ENCODE measurements at places on chromosomes 3 and 15.

DNA sequence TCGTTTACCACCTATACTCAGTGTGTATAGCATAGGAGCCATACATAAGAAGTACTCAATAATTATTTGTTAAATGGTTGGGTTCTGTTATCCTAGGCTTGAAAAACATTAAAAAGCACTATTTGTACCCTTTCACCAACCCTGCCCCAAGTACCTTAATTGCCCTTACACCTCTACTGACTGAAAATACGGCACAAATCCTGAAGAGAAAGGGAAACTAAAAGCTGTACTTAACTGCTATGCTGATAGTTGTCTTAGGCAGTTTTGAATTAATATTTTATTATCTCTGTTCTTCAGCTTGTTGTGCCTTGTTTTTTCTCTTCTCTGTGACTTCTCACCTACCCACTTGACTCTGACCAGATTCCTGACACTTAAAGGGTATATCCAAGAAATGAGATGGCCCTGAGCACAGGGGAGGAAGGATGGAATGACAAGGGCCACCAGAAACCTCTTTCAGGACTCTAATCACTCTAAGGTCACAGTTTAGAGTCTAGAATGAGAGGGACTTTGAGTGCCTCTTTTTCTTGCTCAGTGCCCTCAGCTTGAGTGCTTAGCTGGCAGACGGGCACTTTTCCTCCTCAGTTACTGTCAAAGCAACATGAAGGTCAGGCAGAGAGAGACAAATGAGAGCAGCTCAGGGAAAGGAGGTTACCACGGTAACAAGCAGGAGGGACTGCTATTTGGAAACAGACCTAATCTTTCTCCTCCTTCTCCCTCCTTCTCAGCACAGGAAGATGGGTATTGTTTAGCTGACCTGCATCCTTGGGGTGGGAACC lies 136.5 kb downstream of the ZNF609 start:
- DNase-seq, result no peak

GRCh38 chr3:107978131-107979055 lies 112.4 kb downstream of the CD47 start:
- DNase-seq, result no peak

- no peak for DNase-seq
These were observed 98.2 kb downstream of the ARPP21 start for GRCh38 chr3:35737527-35737926.

DNA sequence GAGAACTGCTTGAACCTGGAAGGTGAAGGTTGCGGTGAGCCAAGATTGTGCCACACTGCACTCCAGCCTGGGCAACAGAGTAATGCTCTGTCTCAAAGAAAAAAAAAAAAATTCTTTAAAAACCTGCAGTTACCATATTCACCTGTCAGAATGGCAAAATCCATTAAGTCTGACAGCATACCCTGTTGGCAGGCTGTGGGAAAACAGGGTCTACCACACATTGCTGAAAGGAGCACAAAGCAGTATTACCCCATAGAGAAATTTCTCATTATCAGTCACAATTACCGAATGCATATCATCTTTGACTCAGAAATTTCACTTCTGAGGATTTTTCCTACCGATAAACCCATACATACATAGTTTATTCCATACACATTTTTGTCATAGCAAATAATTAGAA lies 264.1 kb upstream of the SLCO3A1 start:
- no peak for DNase-seq

- no peak for DNase-seq
These were observed 150.6 kb upstream of the SGO1 start for GRCh38 chr3:20336572-20336971.

DNA sequence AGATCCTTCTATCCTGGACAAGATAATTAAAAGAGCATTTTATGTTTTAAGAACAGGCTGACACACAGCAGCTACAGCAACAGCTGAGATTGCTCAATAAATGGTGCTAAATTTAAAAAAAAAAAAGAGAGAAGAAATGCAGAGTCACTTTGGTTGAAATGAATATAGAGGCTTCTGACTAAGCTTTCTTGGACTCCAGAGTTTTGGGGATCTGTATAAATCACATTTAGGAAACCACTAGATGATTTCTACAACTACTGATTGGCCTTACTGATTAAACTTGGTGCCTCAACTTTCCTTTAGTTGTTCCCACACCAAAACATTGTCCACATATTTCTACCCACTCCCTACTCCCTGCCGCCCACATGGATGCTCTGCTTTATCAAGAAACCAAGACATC lies 132.9 kb upstream of the ZBTB20 start:
- no peak for DNase-seq

DNA sequence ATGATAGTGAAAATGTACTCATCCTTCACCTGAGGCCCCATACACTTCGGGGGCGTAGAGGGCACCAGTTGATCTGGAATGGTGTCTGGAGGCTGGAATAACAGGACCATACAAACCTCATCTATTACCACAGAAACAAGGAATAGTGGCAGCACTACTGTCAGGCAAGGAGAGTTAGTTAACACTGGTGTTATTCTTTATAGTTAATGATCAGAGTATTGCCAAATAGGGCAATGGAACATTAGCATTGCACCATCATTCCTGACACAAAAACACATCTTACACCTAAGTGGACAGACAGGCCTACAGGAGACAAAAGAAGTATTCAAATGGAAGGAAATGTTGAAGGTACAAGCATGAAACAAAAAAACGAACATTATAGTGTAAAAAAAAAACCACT lies 137.0 kb upstream of the UBP1 start:
- DNase-seq, result no peak

DNA sequence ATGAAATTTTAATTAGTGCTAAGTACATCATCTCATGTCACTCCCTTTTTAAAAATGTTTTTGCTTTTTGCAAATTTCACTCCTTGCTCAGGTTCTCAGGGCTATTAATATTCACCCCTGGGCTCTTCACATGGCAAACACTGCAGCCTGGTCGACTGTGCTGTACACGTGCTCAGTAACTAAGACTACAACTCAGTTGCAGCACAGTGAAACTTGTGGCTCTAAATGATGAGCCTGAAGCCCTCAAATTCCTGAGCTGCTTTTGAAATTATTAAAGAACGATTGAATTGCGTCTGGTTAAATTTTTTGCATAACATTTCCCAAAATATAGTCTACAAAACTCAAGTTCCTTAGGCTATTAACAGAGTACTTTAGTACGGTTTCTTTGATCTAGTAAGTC lies 159.3 kb upstream of the C2CD4B start:
- DNase-seq, result no peak

DNA sequence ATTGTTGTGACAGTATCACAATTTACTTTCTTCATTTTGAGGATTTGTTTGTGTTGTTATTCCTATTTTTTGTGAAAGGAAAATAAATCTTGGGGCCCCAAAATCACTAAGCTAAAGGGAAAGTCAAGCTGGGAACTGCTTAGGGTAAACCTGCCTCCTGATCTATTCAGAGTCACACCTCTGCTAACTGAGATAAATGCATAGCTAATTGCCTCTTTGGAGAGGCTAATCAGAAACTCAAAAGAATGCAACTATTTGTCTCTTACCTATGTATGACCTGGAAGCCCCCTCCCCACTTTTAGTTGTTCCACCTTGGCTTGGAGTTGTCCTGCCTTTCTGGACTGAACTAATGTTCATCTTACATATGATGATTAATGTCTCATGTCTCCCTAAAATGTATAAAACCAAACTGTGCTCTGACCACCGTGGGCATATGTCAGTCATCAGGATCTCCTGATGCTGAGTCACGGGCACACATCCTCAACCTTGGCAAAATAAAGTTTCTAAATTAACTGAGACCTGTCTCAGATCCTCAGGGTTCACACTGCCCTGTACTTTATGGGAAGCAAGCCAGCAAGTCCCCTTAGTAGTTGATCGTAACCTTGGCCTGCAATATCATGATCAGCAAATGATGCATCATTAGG lies 523.2 kb upstream of the GOLIM4 start:
- no peak for DNase-seq

DNA sequence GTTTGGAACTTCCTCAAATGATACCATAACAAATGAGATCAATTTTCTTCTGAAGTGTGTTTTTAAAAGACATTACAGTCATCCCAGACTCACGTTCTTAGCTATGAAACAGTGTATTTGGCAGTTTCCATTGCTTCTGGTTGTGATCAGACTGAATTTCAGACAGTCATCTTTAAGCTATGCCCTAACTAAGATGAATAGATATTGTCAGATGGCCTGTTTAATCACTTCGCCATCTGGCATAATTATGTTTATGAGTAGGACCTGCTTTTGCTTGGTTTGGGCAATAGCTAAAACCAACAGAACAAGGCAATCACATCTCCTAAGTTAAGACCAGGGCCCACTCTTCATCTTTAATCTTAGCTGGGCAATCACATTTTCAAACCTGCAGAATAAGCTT lies 313.1 kb downstream of the SV2B start:
- DNase-seq, result no peak

DNA sequence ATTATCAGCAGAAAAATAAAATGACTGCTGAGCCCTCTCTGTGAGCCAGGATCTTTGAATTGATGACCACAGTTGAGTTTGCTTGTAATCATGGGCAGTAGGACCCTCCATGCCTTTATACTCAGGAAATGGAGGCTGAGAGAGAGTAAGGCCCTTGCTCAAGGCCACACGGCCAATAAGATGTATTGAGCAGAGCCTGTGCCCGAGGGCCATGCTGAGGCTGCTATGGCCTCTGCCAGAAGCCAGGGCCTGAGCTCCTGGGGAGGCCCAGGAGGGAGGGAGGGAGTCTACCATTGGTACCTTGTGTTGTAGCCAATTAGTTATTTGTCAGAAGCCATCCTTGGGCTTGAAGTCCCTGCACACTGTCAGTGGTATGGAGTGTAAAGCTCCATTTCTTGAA lies 151.4 kb downstream of the DNAJB8 start:
- no peak for DNase-seq

DNA sequence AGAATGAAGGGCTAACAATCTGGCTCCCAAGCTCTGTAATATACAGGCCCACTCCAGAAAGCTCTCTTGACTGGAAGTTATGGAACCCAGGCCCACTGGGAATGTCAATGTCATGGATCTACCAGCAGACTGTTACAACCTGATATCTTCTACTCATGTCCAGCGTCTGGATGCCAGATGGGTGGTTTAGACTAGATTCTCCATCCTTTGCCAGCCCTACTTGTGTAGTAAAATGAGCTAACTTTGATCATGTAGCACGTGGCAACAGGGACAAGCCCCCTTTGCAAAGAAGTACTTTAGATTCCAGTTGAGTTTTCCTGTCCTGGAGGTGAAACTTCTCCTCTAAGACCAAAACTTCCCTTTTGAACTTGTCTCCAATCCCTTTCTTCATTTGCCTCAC lies 55.1 kb downstream of the HEG1 start:
- DNase-seq, result no peak

DNA sequence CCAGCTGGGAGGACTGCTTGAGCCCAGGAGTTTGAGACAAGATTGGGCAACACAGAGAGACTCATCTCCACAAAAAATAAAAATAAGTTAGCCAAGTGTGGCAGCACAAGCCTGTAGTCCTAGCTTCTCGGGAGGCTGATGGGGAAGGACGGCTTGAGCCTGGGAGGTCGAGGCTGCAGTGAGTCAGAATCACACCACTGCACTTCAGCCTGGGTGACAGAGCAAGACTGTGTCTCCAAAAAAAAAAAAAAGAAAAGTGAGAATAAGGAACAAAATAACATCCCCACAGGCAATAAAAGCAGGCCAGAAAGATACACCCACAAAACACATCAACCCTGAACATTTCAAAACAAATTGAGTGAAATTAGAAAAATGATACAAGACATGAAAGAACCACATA lies 48.7 kb upstream of the OCA2 start:
- DNase-seq, result no peak

GRCh38 chr3:30161375-30161774 lies 445.0 kb upstream of the TGFBR2 start:
- DNase-seq, result peak; percentile 64

- peak; percentile 59 for DNase-seq
These were observed 97.7 kb upstream of the ATP2B2 start for GRCh38 chr3:10602769-10603768.

DNA sequence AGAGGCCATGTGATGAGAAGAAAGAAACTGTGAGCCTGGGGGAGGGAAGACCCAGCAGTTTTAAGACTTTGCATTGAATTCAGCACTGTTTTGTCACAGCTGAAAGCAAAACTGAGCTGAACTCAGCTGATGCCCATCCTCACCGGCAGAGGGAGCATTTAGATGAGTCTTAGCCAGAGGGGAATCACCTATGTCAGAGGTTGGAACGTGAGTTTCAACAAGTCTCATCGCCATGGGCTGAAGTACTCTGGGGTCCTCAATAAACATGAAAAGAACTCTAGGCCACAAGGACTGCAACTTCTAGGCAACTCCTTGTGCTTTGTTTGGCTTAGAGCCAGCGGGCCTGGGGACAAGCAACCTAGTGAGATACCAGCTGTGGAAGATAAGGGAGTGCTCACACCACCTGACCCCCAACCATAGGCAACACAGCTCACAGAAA lies 324.5 kb downstream of the TBL1XR1 start:
- DNase-seq, result no peak
